NCI-H2029 treated with DMSO at 0.1 percent for 48 hours (cell line): ENCODE measurements at places on chromosomes 16 and 17.

- DNase-seq = peak; percentile 67
These were observed 43.6 kb upstream of the CACNG5 start for GRCh38 chr17:66791347-66791746.

- no peak for DNase-seq
These were observed 19.8 kb downstream of the FBRS start for GRCh38 chr16:30677931-30678585.

GRCh38 chr17:4314179-4314578 is 50.4 kb upstream of the ANKFY1 start:
- DNase-seq = no peak

- no peak for DNase-seq
These were observed 834 bp upstream of the TXNDC11 start for GRCh38 chr16:11743308-11744074.

DNA sequence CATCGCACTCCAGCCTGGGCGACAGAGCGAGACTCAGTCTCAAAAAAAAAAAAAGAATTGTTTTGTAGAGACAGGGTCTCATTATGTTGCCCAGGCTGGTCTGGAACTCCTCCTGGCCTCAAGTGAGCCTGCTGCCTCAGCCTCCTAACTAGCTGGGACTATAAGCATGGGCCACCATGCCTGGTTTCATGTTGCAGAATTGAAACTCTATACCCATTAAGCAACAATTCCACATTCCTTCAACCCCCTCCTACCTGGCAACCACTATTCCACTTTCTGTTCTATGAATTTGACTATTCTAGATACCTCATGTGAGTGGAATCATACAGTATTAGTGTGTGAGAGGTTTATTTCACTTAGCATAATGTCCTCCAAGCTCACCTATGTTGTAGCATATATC is 24.5 kb downstream of the RNF135 start:
- no peak for DNase-seq

GRCh38 chr17:49191409-49191916 is 18.9 kb downstream of the GNGT2 start:
- peak; percentile 31 for DNase-seq

DNA sequence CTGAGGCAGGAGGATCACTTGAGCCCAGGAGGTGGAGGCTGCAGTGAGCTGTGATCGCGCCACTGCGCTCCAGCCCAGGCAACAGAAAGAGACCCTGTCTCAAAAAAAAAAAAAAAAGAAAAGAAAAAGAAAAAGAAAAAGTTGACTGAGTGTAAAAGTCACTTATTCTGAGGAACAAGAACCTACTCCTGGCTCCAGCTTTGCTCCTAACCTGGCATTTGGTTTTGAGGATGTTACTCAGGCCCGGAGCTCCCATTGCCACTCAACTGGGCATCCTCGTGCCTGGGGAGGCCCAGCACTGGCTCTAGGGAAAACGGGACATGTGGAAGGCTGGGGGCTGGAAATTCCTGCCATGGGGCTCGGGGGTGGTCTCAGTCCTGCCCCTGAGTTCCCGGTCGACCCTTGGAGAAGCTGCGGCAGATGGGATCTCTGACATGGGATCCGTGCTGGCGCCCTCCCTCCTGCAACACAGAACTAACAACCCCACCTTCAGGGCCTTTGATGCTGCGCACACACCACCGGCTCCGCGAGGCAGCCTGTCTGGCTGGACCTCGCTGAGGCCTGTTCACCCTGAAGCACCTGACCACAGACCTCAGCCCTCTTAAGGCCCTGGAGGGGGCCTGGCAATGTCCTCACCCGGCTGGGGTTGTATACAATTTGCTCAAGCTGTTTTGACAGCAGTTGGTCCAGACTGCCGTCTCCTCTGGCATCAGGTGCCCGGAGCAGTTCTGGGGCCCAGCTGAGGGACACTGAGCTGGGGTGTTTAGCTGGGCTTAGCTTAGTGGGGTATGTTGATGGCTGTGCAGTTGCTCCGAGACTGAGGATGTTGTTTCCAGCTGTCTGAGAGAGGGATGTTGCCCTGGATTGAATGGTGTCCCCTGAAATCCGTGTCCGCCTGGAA is 12.3 kb downstream of the CD7 start:
- DNase-seq = no peak

- no peak for DNase-seq
These were observed 9.1 kb downstream of the NUDT16L1 start for GRCh38 chr16:4702466-4702808.

- no peak for DNase-seq
These were observed 20.4 kb downstream of the RAI1 start for GRCh38 chr17:17701658-17702057.

GRCh38 chr17:21228111-21228510 is 14.2 kb upstream of the TMEM11 start:
- no peak for DNase-seq
